ENCODE measurements at places on chromosomes 7 and 10.

DNA sequence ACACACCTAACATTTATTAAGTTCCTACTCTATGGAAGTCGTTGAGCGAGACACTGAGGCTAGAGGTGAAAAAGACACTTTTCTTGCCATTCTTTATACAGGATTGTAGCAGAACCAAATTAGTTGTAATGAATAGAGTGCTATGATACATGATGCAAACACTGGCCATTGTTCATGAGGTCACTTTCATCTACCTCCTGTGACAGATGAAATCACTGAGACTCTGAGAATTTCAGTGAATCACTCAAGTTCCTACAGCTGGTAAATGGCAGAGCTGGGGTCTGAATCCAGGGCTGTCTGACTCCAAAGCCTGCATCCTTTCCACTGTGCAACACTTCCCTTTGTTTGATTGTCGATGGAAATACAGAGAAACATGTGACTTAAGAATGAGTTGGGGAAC, 657.6 kb downstream of the LRMDA start:
- DNase-seq = no peak

DNA sequence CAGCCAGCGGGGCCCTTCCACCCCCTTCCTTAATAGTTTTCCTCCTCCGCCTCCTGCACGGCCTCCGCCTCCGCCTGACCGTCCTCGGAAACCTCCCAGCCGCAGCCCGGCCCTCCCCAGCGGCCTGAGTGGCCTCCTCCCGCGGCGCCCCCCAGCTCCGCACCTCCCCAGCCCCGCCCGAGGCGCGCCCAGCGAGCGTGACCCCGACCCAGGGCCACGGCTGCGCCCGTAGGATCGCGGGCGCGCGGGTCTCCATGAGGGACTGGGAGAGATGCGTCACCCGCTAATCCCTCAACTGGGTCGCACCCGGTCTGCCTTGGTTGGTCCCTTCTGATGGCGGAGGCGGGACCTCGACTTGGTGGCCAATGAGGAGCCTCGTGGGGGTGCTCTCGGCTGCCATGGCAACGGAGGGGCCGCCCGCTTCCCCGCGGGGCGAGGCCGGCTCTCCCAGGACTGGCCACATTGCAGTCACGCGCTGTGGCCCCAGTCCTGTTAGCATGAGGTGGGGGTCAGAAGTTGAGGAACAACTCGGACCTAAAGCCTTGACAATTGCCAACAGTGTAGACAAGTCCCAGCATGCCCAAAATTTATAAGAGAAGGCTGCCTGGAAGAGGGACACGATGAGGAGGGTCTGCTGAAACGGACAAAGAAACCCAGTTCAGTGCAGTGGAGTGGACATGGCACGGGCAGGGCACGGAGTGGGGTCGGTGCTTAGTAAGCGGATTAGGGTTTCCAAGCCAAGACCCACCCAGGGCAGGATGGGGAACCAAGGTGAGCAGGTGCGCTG, 24.3 kb downstream of the DDIT4 start:
- DNase-seq = peak; percentile 93

- DNase-seq = no peak
Measured at GRCh38 chr10:70358446-70358845, 24.0 kb downstream of the LRRC20 start.

DNA sequence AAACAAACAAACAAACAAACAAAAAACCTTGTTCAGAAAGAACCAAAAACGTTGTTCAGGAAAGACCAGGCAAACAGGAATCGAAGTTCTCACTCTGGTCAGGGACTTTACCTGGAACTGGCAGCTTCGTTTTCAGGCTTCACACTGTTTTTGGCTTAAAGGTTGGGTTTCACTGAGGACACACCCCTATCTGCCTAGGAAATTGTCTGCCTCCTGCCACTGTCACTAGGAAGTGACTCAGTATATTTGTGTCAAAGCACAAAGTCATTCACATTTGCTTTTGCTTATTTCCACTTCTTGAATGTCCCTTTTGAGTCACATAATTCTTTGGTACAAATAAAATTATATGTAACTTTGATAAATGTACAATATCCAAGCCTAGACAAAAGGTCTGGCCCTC, 37.9 kb downstream of the PNLIPRP3 start:
- no peak for DNase-seq

DNA sequence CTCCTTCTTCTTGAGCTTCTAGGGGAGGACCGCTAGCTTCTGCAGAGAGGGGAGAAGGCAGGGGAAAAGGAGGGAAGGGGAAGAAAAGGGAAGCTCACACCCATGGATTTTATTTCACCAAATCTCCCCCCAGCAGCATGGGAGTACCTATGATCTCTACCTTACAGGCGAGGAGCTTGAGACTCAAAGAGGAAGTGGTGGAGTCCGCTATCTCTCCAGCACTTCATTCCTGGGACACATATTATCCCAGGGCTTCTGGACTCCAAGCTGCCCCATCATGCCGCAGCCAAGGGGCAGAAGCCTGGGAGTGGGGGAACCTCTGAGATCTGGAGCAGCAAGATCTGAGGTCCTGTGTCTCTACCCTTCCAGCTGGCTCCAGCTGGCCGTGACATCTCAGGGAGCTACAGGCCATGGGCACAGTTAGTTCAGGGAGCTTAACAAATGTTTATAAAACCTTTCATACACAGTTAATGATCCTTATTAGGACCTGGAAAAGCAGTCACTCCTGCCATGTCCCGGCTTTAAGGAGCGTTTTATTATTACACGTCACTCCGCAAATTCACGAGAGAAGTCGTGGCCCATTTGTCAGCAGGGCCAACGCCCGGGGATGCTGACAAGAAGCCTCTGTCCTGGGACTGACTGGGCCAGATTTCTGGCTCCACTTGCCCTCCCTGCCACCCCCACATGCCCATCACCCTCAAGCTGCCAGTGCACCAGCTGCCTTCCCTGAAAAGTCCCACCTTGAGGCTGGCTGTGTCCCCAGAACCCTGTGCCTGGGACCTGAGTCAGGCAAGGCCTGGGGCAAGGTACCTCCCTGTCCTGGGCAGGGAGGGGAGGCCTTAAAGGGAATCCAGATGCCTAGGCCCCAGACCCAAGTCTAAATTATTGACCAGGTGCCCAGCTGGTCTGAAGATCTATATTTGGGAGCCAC, 132.1 kb upstream of the ZMIZ1 start:
- no peak for DNase-seq

DNA sequence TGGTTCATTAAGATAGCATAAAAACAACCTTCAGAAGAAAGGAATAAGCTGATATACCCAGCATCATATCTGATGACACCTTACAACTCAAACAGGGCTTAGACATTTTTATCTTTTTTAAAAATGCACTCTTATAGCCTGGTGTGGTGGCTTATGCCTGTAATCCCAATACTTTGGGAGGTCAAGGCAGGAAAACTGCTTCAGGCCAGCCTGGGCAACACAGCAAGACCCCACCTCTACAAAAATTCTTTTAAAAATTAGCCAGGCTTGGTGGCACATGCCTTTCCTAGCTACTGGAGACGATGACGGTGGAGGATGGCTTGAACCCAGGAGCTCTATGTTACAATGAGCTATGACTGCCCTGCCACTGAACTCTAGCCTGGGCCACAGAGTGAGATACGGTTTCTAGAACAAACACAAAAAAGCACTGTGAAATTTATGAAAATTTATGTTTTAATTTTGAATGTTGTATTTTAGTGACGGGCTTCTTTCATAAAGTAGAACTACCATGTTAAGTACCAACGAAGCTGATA, 12.3 kb upstream of the KMT2E start:
- DNase-seq = no peak

DNA sequence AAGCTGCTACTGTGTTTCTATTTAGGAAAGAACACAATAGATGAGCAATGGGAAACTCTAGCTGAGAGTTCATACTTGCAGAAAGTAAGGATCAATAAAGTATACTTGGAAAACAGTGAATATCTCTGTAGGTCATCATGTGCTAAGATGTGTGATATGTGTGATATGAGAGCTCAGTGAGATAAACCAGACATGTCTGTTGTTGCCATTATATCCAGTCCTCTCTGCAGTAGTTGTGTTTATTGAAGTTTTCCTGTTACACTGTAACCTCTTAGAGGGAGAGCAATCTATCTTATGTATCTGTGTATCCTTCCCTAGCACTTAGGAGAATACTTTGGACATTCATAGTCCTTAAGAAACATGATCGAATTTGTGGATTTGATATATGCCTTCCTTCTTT, 19.1 kb downstream of the TRUB1 start:
- no peak for DNase-seq

DNA sequence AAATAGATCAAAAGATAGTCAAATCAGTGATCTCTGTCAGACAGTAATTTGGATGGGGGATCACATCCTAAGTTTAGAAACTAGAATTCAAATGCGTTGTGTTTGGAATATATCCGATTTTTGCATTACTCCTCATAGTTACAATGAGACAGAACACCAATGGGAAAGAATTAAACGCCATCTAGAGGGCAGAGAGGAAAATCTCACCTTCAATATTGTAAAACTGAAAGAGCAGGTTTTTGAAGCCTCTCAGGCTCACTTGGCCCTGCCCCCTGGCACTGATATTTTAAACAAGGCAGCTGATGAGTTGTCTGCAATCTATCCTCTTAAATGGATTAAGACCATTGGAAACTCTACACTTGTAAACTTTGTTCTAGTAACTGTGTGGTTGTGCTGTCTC, 17.7 kb downstream of the FRG2B start:
- DNase-seq = no peak

GRCh38 chr10:35017608-35018007, 72.5 kb downstream of the CUL2 start:
- no peak for DNase-seq

DNA sequence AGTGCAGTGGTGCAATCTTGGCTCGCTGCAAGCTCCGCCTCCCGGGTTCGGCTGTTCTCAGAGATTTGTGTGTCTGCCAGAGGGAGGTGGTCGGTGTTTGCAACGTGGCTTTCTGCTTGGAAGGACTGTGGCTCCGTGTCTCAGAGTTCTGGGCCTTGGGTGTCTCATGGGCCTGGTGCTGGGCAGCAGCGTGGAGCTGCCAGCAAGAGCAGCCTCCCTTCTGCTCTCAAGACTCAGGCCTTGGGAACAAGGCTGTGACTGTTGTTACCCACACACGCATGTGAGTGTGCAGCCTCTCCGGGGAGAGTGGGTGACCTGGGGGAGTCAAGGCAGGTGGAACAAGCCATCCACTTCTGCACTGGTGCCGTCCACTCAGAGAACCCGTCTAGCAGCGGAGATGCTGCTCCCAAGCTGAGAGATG, 52.0 kb downstream of the VIPR2 start:
- no peak for DNase-seq

DNA sequence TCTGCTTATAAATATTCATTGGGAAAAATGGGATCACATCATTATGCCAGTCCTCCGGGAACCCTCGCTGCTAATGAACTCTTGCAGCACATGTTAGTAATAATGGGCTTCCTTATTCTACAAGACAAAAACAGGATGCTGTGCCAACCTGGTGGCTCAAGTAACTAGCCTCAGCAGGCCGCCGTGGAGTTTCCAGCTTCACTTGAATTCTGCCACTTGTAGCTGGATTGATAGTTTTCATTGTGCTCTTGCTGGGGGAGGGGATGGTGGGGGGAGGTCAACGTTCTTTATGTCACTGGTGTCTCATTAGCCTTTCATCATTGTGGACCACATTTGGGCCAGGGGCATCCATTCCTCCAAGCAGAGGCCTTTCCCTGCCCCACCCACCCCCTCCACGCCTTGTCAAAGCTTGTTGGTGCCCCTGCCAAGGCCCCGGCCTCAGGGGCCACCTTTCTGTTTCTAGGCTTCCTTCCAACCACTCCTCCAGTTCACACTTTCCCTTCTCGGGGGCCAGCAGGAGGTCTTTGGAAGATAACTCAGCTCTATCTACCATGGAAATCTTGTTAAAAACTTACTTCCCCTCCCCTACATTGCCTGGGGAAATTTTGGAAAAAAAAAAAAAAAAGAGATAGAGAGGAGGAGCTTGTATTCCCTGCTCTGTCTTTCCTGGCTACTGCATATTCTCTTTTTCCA, 153.9 kb downstream of the BMPER start:
- DNase-seq = no peak

- DNase-seq = no peak
Measured at GRCh38 chr7:73812996-73813395, 17.8 kb upstream of the CLDN4 start.

GRCh38 chr10:43884501-43885105, 235.9 kb upstream of the ZNF32 start:
- DNase-seq = no peak

GRCh38 chr7:155201325-155202087, 96.2 kb upstream of the INSIG1 start:
- no peak for DNase-seq

- DNase-seq = peak; percentile 7
Measured at GRCh38 chr7:30928254-30928872, 16.7 kb downstream of the AQP1 start.

GRCh38 chr7:122137251-122138077, 6.6 kb downstream of the AASS start:
- no peak for DNase-seq

DNA sequence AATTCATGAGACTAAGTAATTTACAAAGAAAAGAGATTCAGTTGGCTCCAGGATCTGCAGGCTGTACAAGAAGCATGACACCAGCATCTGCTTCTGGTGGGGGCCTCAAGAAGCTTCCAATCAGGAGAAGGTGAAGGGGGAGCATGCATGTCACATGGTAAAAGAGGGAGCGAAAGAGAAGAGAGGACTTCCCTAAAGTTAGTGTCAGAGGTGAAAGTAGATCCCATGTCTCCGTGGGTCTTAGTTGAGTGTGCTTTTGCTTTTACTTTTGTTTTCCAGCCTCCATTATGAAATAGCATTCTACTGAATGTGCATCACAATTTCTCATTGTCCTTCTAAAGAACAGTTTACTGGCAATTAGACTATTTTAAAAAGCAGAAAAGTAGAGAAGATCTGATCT, 213.6 kb upstream of the FZD1 start:
- no peak for DNase-seq

- DNase-seq = peak; percentile 25
Measured at GRCh38 chr7:32496052-32496813, 944 bp downstream of the AVL9 start.

DNA sequence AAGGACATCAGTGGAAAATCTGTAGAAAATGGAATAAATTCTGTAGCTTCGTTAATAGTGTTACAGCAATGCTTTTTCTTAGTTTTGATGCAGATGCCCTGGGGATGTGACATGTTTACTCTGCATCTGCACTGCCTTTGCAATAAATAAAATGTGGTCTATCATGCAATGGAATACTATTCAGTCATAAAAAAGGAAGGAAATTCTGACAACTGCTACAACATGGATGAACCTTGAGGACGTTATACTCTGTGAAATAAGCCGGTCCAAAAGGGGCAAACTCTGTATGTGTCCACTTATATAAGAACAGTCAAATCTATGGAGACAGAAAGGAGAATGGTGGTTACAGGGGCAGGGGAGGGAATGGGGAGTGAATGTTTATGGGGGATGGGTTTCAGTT, 13.5 kb downstream of the GRIFIN start:
- no peak for DNase-seq

GRCh38 chr7:46494028-46494427, 573.0 kb upstream of the IGFBP3 start:
- DNase-seq = no peak
